ENCODE measurements at places on chromosomes 1 and 21.

DNA sequence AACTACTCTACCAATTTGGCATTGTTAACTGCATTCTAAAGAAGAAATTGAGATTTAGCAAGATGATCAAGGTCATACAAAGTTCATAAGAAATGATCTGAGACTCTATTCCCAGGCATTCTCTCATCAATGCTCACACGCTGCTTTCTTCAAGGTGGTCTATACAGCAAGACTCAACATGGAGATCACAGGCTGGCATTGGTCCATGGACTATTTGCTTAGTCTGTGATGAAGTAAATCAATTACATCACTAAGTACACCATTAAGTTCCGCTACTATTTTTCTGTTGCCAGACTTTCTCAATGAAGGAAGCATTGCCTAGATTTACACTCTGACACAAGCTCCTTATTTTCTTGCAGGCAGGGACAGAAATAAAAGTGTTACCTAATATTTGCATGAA lies 51.9 kb upstream of the CYP2J2 start:
- no peak for DNase-seq

DNA sequence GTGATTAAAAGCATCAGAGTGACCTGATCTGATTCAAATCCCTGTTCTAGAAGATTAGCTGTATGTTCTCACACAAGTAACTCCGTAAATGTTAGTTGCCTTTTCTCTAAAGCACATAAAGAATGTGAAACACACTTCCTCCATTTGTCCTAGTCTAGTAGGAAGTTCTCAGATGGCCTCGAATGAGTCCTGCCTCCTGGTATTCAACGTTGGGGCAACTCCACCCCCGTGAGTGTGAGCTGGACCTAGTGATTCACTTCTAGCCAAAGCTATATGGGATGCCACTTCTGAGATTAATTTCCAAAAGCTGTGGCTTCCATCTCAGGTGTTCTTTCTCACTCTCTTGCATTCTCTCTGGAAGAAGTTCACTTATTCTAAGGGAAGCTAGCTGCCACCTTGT lies 267.6 kb downstream of the GPATCH2 start:
- DNase-seq, result no peak

- DNase-seq, result no peak
These were observed 533.8 kb upstream of the TMPRSS15 start for GRCh38 chr21:18937337-18937736.

- DNase-seq, result no peak
These were observed 192.7 kb upstream of the NFIA start for GRCh38 chr1:60889709-60890108.

DNA sequence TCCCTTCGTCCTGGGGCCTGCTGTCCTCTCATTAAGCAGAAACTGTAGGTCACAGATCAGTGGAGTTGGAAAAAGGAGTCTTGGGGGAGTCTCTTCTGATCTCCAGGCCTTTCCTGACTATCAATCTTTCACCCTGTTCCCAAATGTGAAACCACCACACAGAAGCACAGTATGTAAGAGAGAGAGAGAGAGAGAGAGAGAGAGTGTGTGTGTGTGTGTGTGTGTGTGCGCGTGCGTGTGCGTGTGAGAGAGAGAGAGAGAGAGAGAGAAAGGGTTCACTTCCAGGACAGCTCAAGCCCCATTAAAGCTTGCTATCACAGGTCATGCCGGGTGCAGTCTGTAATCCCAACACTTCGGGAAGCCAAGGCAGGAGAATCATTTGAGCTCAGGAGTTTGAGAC lies 1.5 kb upstream of the TTC24 start:
- peak; percentile 24 for DNase-seq

GRCh38 chr1:115136106-115136505 lies 46.8 kb upstream of the TSPAN2 start:
- no peak for DNase-seq

GRCh38 chr1:29716306-29716705 lies 480.0 kb downstream of the PTPRU start:
- DNase-seq, result no peak
